Activated T-cell treated with anti-CD3 and anti-CD28 coated beads for 4 hours (primary cell): ENCODE measurements at places on chromosomes 5 and 9.

GRCh38 chr5:176814836-176815438 lies 4.6 kb downstream of the UNC5A start:
- no peak for DNase-seq

DNA sequence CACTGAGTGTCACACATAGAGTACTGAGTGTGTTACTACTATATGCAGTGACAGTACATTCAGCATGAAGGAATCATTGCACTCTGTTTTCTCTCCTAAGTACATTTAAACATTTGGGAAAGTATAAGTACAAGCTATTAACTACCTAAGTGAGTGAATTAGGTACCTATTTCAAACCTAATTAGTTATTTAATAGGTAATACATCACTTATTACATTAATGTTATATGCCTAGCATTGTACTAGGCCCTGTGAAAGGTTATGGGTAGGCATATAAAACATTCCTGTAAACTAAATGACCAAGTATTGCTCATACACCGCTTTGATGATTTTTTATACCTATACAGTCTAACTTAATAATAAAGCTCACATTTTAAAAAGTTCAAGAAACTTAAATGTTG lies 25.7 kb upstream of the PPP3R2 start:
- DNase-seq: no peak

DNA sequence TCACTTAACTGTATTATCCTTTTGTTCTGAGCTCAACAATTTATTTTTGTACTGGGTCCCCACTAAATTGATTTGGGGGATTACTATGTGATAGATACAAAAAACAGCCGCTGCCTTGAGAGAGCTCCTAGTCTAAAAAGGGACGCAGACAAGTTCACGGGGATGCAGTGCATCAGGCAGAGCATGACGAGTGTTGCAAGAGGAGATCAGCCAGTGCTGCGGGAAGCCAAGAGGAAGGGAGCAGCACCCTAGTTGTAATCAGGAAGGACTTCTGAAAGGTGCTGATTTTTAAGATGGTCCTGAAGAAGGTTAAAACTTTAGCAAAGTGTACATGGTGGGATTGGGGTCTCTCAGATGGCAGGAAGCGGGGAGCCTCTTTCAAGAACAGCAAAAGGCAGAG lies 15.8 kb downstream of the GALNT10 start:
- DNase-seq: no peak

DNA sequence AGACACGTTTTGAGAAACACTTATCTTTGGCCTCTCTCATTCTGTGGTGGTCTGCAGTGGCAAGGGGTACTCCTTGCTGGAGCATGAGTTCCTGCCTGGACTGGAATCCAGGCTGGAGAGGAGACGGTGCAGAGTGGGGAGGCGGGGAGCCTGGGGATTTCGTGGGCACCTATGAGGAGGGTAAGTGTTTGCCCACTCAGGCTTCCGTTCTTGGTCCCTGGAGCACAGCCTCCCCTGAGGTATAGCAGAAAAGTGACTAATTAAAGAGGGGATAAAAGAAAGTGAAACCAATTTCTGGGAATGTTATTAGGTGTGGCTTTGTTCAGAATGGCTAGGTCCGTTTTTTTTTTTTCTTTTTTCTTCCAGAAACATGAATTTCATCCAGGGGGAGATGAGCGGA lies 90.8 kb downstream of the ARHGAP26 start:
- no peak for DNase-seq

DNA sequence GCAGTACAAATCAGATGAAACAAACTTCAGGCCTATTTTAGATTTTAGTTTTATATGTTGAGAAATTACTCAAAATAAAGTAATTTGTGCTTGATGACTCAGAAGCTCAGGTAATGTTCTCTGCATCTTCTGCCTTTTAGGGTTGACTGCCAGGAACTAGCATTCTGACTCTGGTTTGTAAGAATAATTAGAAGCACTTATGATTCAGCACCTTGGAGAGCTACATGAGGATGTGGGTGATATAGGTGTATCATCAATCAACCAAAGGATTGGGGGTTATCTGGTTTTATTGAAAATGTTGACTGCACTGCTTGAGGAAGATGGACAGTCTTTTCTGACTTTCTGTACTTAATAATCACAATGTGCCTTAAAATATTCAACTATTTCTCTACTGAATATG lies 118.7 kb upstream of the SGCD start:
- DNase-seq: no peak

DNA sequence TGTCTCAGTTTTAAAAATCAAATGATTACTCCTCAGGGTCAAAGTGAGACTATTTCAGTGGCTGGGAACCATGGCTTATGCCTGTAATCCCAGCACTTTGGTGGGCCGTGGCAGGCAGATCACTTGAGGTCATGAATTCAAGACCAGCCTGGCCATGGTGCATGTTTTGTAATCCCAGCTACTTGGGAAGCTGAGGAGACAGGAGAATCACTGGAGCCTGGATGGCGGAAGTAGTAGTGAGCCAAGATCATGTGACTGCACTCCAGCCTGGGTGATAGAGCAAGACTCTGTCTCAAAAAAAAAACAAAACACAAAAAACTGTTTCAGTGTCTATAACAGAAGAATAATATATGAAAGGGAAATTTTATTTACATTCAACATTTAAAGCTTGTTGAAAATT lies 182.9 kb downstream of the ARHGEF28 start:
- no peak for DNase-seq

DNA sequence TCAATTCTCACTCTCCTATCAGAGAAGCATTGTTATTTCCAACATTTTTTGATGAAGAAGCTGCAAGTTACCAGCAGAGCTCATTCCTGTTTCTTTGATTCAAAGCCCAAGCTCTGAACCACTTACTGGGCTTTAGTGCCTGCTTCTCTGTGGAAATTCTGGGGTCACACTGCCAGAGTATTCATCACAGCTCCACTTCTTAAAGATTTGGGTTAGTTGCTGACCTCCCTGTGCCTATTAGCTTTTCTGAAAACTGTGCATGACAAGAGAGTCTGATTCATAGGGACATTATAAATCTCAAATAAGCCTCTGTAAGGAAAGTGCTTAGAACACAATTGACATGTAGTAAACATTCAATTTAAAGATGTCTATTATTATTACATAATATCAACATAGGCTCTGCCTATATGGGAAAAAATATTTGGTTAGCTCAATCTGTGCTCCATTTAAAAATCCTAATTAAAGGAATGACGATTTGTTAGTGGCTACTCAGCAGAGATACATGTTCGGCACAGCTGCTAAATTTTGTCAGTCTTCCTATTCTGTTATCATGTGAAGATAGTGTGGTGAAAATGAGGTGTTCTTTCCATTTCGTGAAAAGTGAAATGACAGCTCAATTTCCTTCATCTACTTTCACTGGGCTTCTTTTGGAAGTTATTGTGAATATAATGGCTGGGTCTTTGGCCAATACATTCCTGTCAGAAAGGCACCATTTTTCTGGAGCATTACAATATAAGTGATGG lies 293.0 kb downstream of the KCTD16 start:
- no peak for DNase-seq

- DNase-seq: no peak
Observed at GRCh38 chr5:72034770-72035169, 72.5 kb upstream of the MAP1B start.

DNA sequence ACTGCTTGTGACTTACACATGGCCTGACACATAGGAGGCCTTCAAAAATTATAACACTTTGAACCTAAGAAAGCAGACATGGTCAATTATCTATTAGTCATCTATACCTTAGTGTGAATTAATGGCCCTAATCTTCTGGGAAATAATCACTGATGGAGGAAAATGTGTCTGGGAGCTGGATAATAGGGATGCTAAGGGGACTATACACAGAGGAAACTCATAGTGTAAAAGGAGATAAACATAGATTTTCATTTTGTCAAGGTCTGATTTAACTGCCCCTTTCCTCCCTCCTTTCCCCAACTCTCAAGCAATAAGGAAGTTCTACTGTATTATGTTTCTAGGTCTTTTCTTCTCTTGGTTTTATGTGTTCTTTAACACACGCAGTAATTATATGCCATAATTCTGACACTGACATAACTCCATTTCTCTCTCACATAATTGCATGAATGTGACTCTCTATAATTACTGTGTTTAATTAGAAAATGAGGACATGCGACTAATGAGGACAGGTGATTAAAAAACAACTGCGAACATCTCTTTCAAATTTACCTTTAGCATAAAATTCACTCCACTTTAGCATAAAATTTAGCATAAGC lies 18.7 kb upstream of the PRELID2 start:
- no peak for DNase-seq
